ENCODE measurements at places on chromosomes 4 and X.

- DNase-seq, result peak; percentile 40
These were observed 1.1 kb upstream of the CHIC2 start for GRCh38 chr4:54065282-54066087.

DNA sequence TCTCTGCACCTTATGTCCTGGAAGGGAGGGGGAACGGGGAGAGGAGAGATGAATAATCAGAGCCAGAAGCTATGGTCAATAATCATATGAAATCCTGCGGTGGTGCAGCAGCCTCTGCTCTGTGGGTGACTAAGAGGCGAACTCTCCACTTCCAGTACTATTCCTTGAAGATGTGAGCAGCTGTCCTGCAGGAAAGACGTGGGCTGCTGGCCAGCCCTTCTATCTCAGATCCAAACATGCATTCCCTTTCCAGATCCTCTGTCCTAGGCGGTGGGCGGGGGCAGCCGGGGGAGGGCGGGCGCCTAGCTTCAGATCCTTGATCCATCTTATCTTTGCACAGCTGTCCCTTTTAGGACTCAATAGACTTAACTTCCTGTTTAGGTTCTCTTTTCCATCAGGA, 34.5 kb downstream of the SPINK2 start:
- peak; percentile 82 for DNase-seq

- no peak for DNase-seq
These were observed 791 bp downstream of the SMIM20 start for GRCh38 chr4:25914670-25915352.

DNA sequence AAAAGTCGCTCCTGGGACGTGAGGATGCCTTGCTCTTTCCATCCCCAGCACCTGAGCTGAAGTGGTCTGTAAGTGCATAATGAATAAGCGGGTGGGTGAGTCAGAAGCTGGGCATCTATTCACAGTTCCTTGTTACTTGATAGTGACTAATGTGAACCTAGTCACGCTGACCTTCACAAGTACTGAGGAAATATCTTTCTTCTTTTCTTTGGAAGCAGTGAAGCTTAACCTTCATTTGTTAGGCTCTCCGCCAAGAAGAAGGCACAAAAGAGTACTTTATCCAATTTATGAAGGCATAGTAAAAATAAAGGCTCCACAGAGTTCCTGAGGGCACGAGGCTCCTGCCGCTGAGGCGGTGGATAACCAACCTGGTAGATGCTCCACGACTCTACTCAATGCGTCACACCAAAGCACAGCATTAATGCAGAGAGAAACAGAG, 475.7 kb upstream of the SLIT2 start:
- DNase-seq, result peak; percentile 77

DNA sequence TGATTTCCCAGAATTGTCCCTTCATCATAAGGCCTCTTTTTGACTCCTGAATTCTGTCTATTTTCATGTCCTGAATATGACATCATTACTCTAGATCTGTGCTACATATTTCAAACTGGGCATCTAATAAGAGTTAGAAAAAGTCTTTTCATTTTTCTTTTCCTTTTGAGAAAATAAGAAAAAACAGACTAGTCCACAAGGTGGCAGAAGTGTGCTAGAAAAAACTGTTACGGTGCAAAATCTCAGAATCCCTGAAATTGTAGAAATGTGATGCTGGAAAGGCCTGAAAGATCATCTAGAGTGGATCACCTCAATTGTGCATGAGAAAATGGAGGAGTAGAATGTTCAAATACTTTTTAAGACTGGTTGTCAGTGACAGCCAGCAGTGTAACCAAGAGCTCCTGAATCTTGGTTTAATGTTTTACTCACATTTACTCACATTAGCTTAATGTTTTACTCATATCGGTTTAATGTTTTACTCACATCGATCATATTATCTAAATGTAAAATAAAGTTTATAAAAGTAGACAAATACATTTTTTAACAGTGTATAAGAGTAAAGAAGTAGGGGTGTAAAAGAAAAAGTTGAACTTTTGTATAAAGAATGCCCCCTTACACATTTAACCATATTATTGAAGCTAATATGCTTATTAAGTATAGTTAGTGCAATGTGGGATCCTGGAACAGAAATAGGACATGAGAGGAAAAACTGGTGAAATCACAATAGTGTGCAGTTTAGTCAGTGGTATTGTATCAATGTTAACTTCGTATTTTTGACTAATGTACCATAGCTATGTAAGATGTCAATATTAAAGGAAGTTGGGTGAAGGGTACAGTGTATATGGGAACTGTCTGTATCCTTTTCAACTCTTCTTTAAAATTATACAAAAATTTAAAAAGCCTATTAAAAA, 15.2 kb downstream of the ASB11 start:
- no peak for DNase-seq

DNA sequence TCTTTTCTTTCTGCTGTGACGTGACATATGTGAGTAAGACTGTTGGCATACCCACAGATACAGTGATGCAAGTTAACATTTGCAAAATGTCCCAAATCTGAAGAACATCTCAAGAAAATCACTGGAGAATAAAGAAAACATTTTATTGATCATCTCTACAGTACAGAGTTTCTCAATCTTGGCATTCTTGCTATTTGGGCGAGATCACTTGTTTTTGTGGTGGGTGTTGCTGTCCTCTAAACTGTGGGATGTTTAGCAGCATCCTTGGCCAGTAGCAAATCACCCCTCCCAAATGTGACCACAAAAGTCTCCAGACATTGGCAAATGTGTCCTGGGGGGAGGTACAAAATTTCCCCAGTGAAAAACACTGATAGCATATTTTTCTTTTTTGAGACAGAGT, 28.8 kb downstream of the AMELX start:
- DNase-seq, result no peak

GRCh38 chr4:70704215-70704930, 16.0 kb downstream of the UTP3 start:
- peak; percentile 74 for DNase-seq

DNA sequence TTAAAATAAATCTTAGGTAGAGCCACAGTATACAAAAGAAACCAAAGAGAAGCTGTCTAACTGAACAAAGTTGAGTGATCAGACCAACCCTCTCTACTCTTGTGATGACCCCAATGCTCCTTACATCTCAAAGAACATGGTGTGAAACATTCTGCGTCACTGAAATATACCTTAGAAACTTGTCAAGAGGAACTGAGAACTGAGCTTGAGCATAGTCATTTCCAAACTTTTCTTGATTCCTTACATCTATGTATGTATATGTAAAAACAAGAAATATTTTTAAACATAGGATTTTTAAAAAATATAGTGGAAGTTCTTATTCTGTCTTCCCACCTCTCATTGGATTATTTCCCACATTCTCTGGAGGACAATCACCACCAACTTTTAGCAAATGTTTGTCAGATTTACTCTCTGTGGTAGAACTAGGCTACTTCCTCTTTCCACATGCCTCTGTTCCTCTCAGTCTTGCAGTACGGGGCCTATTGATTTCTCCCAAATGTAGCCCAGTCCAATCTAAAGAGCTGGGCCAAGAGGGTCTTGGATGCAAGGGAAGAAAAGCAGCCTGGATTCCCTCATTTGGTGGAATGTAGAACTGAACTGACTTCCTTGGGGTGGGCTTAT, 98.2 kb upstream of the HHIP start:
- DNase-seq, result no peak

- no peak for DNase-seq
These were observed 46.8 kb downstream of the TRIM61 start for GRCh38 chr4:164930647-164931046.

DNA sequence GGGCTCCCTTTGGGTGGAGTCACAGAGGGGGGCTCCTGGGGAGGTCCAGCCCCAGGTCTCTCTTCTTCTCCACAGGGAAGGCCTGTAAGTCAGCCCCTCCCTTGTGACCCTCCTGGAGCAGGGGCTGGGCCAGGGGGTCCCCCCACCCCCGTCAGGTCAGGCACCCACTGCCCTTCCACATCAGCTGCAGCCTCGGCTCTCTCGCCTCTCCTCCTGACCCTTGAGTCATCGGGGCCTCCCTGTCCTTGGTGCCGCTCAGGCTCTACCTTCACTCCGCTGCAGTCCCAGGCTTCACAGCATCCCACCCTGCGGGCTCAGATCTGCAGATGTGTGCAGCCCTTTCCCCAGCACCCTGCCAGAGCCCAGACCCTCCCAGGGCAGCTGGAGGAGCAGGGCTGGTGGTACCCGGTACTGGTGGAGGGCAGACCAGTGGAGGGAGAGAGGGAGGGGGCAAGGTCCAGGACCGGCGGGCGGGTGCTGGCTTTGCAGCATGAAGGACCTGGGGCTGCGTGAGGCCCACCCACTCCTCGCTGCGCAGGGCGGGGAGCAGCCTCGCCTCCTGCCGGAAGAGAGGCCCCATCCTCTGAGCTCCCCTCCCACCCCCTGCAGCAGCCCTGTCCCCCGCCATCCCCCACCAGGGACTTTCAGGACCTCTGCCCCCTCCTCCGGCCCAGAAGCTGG, 117.1 kb downstream of the FAM53A start:
- DNase-seq, result no peak

GRCh38 chrX:107445146-107445545, 4.3 kb upstream of the FRMPD3 start:
- no peak for DNase-seq

GRCh38 chrX:39808471-39808917, 289.3 kb downstream of the BCOR start:
- peak; percentile 89 for DNase-seq

DNA sequence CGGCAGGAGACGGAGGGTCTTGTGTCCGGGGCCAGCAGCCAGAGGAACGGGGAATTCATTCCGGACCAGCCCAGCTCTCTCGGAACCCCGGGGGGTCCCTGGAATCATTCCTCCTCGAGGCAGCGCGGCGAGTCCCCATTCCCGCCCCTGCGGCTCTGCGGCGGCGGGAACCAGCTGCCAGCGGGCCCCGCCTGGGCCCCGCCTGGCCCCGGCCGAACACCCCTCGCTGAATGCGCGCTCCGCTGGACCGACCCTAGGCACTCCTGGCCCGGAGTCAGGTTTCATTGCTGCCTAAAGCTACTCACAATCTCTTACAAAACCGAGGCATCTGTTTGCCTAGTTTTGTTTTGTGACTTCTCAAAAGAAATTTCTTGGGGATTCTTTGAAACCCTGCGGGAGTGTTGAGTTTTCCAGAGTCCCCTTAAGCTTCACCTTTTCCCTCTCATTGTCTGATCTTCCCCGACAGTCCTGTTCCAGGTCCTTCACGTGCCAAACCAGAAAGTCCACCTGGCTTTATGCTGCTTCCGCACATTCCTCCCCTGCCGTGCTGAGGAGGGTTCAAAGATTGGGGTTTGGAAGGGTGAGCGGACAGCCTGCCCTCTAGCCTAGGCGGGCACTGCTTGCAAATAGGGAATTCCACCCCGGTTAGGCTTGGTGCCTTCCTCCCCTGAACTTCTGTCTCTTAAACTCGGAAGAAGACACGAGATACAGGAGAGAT, 789 bp downstream of the ARHGAP10 start:
- peak; percentile 37 for DNase-seq

GRCh38 chrX:75957107-75957610, 172.1 kb upstream of the MAGEE2 start:
- DNase-seq, result no peak

DNA sequence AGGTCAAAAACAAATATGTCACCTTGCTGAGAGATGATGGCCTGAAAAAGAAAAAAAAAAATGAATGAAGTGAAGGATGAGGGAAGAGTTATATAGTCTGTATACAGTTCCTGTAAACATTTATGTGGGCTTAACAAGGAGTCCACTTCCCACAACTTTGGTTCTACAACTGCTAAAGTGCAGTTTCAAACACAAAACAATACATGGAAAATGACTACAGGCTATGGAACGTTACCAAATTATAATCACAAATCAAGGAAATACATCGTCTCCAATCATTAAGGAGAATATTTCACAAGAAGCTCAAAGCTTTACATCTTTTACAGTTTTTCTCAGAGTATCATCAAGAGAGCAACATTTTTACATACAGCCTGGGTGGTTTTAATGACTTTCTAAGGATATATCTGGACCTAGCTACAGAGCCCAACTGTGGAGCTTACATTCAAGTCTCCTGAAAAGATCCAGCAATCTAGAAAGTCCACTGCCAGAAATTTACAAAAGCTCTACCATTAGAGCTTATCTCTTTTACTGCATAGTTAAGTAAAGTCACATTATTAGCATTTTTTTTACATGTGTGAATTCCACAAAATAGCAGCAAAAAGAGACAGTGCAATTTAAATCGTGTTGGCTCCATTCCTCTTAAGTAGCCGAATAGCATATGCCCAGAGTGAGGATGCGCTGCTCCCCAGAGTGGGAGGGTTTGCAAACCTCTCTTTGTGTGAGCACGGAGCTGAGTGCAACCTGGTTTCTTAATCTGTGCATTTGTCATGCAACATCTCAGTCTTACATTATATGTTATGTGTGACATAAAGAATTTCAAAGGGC, 128.3 kb downstream of the MANBA start:
- peak; percentile 35 for DNase-seq

- no peak for DNase-seq
These were observed 16.3 kb downstream of the OFD1 start for GRCh38 chrX:13750812-13751211.

DNA sequence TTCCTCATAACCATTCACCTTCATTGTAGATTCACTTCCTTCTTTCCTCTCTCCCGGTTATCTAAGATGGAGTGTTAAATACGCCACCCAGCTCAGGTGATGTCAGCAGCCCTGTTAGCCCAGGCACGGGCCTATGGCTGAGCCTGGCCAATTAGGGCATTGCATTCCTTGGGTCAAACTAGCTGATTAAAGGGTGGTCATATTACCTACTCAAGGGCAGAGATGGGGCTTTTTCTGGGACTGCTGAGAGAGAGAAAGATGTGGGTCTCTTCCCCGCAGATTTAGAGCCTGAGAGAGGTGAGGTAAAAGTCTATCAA, 39.9 kb upstream of the AFAP1 start:
- DNase-seq, result no peak

- no peak for DNase-seq
These were observed 142.8 kb downstream of the ENPP6 start for GRCh38 chr4:184074677-184075388.

DNA sequence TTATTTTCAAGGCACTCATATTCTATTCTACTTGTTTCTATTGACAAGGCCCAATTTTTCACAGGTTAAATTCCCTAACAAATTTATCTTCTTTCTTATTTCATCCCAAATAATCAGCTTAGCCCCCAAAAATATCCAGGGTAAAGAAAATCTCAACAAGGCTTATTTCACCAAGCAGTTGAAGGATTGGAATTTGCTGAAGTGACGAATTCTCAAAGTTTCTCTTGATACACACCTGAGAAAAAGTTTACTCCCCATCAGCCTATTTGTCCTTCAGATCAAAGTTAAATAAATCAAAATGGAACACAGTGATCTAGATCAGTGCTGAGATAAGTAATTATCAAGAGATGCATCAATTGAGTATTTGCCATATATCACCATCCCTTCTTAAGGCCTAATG, 106.9 kb downstream of the ATRX start:
- DNase-seq, result no peak

- DNase-seq, result peak; percentile 46
These were observed 510.9 kb downstream of the ANKRD50 start for GRCh38 chr4:124201636-124202035.

DNA sequence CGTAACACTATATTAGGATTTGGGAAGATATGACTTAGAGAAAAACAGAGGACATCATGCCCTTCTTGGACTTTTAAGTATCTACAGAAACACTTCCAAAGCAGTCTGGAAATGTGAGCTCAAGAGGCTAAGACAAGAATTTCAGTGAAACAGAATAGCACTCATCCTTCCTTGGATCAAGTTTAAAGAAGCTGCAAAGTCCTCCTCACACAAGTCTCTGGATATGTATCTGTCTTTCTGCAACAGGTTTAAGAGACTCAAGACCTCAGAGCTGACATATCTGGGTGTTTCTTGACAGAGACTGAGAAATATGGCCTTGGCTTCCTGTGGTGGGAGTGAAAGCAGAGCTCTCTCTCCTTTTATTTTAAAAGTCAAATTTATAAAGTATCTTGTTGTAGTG, 82.5 kb upstream of the GIMD1 start:
- DNase-seq, result no peak

- DNase-seq, result no peak
These were observed 69.3 kb upstream of the IL2 start for GRCh38 chr4:122525865-122526264.

Measured in fibroblast of skin of right quadriceps (primary cell).